Activated CD4-positive, alpha-beta T cell treated with anti-CD3 and anti-CD28 coated beads for 4 hours (primary cell): ENCODE measurements at places on chromosomes 4 and X.

- DNase-seq, result no peak
These were observed 103.7 kb downstream of the SORCS2 start for GRCh38 chr4:7295911-7296660.

- no peak for DNase-seq
These were observed 138.5 kb downstream of the ARX start for GRCh38 chrX:24877288-24877664.

DNA sequence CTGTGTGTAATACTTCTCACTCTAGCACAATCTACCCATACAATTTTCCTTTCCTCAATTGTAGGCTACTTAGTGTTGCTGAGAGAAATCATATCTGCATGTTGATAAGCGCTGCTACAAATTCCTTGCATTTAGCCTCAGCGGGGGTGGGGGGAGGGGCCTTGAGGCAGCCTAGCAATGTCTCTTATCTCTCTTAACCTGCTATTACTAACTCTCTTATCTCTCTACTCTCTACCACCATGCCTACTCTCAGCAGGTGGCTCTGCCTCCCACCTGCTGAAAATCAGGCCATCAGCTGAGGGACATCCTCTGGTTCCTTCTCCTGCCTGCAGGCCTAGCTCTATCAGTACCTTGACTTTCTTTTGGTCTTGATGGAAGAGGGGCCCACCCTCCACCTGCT, 98.9 kb downstream of the GPR82 start:
- DNase-seq, result no peak

- DNase-seq, result no peak
These were observed 432.2 kb downstream of the RPA4 start for GRCh38 chrX:97315939-97316338.

GRCh38 chr4:48342606-48342880, 1.2 kb downstream of the SLAIN2 start:
- DNase-seq, result no peak

DNA sequence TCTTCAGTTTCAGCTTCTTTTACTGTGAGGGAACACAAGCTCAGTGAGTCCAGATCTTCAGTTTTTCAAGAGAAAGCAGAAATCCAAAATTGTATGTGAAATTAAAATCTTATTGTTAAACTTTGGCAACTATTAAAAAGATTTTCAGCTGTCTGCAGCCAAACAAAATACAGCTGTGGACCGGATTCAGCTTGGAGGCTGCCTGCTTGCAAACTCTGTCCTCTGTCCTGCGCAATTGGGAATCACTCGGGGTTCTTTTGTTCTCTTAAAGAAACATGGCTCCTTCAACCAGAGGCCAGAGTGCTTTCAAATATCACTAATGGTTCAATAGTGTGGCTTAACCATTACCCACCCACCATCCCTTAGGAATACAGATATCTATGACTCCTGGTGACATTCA, 201.2 kb downstream of the CHIC2 start:
- no peak for DNase-seq

- DNase-seq, result no peak
These were observed 410.7 kb downstream of the CENPC start for GRCh38 chr4:67134616-67135015.

DNA sequence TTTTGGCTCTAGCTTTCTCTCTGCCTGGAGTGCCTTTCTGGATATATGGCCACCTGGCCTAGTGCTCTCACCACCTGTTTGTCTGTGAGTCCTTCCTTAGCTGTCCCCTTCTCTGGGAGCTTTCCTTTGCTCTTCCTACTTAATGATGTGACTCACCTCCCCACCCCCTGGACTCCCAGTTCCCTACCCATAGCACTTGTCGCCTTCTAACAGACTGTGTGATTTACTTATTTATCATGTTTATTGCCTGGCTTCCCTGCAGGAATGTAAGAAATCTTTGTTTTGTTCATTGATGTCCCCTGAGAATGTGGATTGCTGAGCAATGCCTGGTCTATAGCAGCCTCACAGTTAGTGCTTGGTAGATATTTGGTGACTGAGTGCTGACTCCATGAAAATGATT, 18.9 kb downstream of the ADD1 start:
- DNase-seq, result no peak

DNA sequence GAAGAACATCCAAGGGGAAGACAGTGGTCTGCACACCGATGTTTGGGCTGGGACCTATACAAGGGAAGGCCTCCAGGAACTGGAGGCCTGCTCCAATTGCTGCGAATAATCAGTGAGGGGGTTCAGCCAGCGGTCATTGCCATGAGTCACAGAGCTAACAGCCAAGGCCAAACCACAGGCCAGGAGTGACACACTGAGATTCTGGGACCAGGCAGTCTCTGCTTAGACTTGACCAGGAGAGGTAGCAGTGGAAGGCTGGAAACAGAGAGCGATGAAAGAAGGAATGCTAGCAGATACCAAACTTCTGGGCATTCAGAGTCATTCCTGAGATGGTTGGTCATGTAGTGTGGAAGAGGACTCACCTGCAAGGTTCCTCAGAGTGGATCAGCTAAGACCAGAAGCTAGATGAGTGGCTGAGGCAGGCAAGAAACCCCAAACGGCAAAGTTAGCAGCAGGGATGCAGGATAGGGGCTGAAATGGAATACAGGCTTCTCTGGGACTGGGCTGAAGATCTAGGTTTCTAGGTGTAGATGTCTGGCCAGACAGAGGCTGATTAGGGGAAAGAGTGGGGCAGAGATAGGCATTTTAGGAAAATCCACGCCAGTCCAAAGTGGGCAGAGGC, 54.7 kb downstream of the CNGA2 start:
- no peak for DNase-seq
